Stimulated activated CD8-positive, alpha-beta memory T cell treated with anti-CD3 and anti-CD28 coated beads, Interleukin-4, amount 100 ng/mL, for 4 hours (primary cell): ENCODE measurements at places on chromosomes 11 and 22.

GRCh38 chr11:90947930-90948329, 725.1 kb upstream of the CHORDC1 start:
- no peak for DNase-seq

- no peak for DNase-seq
Measured at GRCh38 chr22:25753252-25753651, 11.3 kb downstream of the MYO18B start.

DNA sequence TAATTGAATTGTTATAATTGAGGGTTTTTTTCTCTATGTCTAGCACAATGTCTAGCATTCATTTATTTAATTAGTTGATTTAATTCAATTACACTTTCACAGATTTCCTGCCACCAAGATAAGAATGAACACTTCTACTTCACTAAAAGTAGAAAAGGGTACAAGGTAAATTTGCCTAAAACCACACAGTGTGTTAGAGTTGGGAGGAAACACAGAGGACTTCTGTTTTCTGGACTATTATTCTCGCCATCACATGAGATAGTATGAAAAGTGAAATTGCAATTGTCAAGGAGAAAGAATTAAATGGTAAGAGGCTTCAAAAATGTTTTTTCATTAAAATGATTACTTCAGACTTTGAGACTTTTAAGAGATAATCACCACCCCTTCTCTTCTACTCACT, 109.5 kb downstream of the ETS1 start:
- no peak for DNase-seq

DNA sequence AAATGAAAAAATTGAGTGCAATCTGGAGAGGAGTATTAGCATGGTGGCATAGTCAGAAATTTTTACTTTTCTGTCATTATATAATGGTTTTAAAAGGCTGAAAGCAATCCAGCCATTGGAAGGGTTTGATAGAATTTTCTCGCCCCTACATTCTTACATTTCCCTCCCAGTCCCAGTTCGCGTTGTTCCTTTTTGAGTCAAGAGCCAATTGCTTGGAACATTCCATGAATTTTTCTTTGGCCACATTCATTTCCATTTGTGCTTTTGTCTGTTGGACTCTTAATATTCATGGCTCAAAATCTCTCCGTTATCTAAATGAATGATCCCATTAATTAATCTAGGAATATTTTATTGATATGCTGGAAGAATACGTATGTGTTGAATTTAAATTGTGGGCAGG, 66.0 kb downstream of the GRK3 start:
- no peak for DNase-seq

DNA sequence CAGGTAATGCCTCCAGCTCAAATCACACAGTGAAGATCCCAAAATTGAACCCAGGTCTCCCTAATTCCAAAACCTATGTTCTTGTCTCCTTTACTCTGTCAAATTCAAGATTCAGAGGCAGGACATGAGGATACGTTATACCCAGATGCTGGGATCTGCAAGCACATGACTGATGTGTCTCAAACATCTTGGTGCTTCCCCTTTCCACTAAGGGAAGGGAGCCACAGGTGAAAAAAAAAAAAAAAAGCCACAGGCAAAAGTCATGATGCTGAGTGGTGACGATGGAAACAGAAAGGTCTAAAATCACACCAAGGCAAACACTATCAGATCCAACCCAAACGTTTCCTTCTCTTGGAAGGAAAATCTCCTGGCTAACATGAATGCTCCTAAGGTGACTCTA, 24.0 kb downstream of the ABTB2 start:
- no peak for DNase-seq

DNA sequence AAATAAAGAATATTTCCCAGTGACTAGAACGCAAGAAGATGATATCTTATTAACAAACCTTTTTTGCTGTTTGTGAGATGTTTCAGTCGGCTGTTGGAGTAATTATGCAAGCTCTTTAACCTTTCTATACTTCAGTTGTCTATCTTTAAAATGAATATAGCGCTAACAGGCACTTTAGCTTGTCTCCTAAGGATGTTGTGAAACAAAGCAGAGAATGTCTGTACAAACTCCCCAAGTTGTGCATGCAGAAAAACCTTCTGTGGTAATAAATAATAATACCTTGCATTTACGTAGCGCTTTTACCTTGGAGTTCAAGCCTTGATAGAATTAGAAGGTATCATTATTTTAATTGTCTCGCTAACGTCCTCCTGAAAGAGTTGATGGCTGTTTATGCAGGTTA, 1.9 kb upstream of the KDM2A start:
- DNase-seq = no peak

DNA sequence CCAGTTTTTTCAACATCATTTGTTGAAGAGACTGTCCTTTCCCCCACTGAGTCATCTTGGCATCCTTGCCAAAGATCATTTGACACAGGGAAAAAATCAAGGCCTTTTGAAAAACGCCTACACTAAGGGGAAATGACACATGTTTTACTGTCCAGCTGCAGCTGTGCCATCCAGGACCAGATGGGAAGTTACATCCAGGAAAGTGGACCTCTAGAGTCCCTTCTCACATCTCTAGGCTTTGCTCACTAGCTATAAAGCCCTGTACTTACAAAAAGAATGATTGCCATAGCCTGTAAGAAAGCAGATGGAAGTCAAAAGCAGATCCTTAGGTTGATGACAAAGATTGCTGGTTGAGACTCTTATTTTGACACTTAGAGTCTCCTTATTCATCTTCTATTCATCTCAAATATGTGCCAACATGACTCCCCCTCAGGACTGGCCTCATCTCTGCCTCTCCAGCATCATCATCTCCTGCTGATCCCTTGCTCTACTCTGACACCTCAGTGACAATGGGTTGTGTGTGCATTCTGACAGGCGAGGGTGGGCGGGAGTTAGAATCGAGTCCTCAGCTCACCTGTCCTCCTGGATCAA, 22.8 kb downstream of the OSBP2 start:
- DNase-seq = no peak

DNA sequence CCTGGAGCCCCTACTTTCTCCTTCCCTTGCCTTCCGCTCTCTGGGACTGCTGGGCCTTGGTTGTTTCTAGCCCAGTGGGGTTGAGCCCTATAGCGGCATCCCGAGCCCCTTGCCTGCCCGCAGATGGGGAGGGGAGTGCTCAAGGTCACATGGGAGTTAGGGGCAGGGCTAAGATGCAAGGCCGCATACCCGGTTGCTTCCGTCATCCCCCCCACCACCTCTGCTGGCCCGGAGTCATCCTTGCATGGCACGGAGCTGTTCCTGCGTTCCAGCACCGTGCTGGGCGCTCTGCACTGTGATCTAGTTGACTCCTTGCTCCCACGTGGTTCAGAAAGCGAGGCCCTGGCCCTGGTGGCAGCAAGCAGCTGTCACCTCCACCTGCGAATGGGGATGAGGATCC, 18.0 kb downstream of the FLRT1 start:
- no peak for DNase-seq
